ENCODE measurements at places on chromosomes 2 and 18.

- no peak for DNase-seq
These were observed 43.0 kb upstream of the PLA2R1 start for GRCh38 chr2:160105366-160105765.

- DNase-seq = no peak
These were observed 62.0 kb downstream of the MTCL1 start for GRCh38 chr18:8767340-8767739.

DNA sequence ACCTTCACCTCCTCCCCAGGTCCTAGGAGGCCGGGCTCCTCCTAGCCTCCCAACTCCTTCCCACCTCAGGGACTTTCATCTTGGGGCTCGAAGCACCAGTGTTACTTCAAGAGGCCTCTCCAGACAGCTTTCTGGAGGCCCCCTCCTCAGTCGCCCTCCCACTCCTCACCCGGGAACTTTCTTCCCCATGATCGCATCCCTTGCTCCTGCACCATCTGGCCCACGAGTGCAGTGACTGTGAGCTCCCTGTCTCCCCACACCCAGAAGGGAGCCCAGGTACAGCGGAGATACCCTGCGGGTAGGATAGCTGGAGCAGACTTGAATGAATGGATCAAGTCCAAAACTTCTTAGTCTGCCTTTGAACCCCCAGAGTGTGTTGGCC, 6.1 kb downstream of the ERFE start:
- DNase-seq = no peak

DNA sequence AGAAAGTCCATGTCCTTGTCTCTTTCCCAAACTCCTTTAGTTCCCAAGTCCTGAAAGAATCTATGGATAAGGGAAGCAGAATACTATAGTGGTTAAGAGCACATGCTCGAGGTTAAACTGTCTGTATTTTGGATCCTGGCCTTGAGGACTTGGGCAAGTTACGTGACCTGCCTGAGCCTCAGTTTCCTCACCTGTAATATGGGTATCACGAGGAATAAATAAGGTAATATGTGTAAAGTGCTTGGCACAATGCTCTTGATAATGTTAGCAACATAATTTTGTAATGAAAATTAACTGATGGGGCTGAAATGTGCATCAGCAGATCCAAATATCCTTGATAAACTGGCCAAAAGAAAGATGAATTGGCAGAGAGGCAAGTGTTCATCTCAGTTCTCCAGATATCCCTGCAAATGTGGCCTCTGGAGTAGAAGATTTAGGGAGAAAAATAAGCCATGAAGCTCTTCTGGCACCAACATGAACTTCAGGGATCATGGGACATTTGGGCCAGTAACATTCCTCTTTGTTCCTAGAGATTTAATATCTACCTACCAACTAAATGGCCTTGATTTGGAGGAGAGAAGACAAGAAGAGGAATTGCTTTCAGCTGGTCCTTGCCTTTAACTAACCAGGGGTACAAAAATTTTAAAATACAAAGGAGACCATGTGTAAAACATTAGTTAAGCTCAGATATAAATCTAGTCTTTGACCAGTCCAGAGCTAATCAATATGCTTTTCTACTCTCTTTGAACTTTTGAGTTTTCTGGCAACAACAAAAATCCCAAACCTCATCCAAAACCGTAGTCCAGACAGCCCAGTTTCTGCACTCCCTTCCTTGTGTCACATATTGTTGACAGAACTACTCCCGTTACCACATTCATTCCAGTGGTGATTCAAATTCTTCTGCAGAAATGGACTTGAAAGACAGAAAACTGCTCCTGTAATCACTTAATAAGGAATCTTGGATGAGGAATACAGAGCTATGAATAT, 52.7 kb upstream of the EML4 start:
- DNase-seq = no peak

DNA sequence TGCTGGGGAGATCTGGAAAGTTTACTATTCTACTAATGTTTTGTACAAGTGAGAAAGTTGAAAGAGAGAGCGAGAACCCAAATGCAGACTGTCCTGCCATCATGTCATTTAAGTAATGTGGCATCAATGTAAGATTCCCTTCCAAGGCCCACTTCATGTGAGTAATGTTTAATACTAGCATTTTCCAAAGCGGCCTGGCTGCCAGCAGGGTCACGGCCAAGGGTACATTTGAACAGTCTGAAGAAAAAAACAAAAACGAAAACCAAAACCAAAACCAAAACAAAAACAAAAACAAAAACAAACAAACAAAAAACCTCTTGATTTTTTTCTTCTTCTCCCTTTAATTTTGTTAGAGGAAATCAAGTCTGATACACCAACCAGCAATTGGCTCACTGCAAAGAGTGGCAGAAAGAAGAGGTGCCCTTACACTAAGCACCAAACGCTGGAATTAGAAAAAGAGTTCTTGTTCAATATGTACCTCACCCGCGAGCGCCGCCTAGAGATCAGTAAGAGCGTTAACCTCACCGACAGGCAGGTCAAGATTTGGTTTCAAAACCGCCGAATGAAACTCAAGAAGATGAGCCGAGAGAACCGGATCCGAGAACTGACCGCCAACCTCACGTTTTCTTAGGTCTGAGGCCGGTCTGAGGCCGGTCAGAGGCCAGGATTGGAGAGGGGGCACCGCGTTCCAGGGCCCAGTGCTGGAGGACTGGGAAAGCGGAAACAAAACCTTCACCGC, 2.2 kb downstream of the HOXD10 start:
- no peak for DNase-seq

- no peak for DNase-seq
These were observed 13.6 kb upstream of the APCDD1 start for GRCh38 chr18:10440884-10441283.

DNA sequence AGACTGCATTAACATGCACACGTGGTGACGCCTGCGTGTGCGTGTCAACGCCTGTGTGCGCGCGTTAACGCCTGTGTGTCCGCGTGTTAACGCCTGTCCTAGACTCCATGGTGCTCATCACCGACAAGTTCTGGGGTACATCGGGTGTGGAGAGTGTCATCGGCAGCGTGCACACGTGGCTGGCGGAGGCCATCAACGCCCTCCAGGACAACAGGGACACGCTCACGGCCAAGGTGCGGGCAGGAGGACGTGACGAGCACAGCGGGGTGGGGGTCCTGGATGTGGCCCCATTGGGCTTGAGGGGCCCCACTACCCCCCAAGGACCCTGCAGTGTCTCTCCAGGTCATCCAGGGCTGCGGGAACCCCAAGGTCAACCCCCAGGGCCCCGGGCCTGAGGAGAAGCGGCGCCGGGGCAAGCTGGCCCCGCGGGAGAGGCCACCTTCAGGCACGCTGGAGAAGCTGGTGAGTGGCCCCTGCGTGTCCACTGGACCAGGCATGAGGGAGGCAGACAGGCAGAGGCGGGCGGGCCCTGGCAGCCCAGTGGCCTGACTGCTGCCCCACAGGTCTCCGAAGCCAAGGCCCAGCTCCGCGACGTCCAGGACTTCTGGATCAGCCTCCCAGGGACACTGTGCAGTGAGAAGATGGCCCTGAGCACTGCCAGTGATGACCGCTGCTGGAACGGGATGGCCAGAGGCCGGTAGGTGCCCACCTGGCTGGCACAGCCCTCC, 29.2 kb downstream of the GPC1 start:
- no peak for DNase-seq

DNA sequence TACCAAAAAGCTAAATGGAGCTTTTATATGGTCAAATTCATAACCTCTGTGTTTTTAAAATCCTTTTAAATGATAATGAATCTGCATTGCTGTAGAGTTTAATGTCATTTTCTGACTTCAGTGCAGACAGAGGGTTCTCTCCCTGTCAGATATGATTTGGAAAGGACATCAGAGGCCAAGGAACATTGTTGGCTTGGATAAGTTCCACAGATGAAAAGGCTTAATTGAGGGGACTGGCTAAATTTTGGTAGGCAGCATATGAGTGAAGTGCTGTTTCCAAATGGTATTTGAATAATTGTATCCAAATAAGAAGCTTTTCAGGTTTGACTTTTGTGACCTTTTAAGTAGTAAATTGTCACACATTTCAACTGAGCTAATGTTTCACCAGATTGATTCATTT, 124.6 kb upstream of the KCNH7 start:
- no peak for DNase-seq

DNA sequence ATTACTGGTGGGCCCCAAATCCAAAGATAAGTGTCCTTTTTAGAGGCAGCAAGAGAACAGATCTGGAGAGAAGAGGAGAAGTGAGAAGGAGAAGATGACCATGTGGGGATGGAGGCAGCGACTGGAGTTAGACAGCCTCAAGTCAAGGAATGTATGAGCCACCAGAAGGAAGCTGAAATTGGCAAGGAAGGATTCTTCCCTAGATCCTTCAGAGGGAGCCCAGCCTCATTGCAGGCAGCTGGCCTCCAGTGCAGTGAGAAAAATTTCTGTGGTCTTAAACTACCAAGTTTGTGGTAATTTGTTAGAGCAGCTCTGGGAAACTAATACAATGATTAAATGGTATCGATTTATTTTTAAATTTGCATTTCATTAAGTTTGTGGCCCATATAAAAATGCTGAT, 167.9 kb downstream of the NCKAP5 start:
- no peak for DNase-seq

DNA sequence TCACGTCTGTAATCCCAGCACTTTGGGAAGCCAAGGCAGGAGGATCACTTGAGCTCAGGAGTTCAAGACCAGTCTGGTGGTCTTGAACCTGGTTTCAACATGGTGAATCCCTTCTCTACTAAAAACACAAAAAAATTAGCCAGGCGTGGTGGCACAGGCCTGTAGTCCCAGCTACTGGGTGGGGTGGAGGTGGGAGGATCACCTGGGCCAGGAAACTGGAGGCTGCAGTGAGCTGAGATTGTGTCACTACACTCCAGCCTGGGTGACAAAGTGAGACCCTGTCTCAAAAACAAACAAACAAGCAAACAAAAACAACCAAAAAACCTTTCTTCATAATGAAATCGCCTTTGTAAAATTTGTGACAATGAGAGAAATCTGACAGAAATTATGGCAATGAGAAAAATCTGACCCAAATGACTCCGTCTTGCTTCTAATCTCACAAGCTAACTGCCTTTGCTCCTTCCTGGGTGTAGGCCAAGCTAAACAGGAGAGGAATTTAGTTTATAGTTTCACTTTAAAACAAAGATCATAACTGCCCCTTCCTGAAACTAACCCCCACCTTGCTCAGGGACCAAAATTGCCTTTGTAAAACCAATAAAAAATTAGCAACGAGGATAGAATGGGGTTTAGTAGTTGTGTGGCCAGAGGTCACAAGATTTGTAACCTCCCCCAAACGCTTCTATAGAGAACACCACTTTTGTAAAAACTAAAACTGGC, 60.7 kb upstream of the KIF5C start:
- DNase-seq = no peak

GRCh38 chr2:64784168-64785061, 130.7 kb upstream of the SERTAD2 start:
- no peak for DNase-seq

DNA sequence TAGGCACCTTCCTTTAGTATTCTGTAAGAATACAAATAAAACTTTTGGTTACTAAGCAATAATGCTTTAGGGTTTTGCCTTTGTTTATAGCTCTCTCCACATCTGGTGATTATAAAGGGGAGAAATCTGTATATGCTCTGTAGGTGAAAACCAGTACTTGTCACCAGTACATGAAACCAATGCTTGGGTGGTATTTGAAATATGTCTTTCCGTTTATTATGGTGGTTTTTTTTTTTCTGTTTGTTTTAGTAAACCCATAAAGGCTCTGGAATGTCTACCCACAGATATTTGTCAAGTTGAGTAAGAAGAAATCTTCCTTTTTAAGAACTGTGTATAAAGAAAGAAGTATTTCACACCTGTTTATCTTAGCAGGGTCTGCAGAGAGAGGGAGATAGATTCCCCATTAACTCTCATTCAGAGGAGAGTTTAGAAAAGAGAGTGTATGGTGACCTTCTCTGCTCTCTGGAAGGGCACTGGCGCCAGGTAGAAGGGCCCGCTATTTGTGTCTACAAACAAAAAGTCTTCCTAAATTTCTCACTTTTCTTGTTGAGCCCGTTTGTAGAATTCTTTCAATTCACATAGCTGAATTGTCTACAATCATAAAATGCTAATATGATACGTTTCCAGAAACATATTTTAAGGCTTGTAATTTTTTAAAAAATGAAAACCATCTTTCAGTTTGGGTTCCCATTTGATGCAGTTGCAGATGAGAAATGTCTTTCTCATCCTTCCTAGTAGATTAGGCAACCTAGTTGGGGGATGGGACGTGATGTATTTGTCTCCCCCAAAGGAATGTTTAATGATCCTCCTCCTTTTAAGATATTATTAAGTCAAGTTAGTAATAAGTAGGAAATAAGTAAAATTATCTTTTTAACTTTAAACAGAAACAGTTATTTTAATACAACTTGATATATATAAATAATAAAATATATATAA, 33.9 kb downstream of the MAP3K20 start:
- DNase-seq = no peak

- no peak for DNase-seq
These were observed 71.2 kb upstream of the ODC1 start for GRCh38 chr2:10519394-10519740.

DNA sequence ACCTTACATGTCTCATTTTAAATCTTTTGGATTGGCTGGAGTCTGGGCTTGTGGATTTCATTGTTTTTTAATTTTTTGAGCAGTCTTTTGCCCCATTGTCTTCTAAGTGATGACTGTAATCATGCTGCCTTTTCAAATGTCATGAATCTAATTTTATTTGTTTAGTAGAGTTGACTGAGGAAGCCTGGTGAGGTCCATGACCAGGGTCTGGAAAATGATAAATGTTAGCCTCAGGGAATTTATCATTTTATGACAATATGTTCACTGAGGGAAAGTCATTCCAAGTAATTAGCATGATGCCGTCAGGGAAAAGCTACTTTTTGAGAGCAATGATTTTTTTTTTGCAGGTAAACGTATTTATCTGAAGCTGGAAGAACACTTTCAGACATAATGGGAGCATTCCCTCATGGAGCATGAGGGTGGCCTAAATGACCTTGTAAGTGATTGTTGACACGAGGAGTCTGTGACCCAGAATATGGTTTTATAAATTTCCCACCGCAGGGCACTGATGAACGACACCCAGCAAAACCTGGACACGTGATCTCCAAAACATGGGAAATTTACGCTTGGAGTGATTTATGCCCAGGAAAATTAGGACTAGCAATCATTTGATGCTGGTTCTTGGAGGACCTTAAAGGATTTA, 155.3 kb upstream of the NABP1 start:
- no peak for DNase-seq

GRCh38 chr2:239444626-239445577, 44.1 kb upstream of the HDAC4 start:
- DNase-seq = no peak

GRCh38 chr18:38358805-38359657, 793.4 kb upstream of the CELF4 start:
- no peak for DNase-seq

GRCh38 chr2:31269087-31269486, 35.1 kb downstream of the EHD3 start:
- DNase-seq = no peak

GRCh38 chr18:6411382-6411781, 3.3 kb downstream of the L3MBTL4 start:
- DNase-seq = no peak

DNA sequence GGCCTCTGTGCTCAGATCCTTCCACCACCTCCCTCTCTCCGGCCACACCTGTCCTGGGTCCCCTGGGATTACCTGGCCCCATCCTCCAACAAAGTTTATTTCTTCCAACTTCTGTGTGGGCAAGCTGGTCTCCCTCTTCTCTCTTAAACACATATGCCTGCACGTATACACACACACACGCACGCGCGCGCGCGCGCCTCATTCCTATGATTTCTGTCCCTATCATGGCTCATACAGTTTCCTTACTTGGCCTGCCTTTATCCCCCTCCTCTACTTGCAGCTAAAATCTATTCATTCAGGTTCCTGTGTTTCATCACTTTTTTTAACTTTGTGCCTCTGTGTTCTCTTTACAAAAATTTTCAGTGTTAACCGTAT, 96.4 kb downstream of the LOXHD1 start:
- no peak for DNase-seq

Data from NCI-H1436 (cell line).